ENCODE measurements at places on chromosomes 12 and 14.

- DNase-seq: peak; percentile 41
These were observed 103.3 kb upstream of the CCDC175 start for GRCh38 chr14:59679872-59680271.

DNA sequence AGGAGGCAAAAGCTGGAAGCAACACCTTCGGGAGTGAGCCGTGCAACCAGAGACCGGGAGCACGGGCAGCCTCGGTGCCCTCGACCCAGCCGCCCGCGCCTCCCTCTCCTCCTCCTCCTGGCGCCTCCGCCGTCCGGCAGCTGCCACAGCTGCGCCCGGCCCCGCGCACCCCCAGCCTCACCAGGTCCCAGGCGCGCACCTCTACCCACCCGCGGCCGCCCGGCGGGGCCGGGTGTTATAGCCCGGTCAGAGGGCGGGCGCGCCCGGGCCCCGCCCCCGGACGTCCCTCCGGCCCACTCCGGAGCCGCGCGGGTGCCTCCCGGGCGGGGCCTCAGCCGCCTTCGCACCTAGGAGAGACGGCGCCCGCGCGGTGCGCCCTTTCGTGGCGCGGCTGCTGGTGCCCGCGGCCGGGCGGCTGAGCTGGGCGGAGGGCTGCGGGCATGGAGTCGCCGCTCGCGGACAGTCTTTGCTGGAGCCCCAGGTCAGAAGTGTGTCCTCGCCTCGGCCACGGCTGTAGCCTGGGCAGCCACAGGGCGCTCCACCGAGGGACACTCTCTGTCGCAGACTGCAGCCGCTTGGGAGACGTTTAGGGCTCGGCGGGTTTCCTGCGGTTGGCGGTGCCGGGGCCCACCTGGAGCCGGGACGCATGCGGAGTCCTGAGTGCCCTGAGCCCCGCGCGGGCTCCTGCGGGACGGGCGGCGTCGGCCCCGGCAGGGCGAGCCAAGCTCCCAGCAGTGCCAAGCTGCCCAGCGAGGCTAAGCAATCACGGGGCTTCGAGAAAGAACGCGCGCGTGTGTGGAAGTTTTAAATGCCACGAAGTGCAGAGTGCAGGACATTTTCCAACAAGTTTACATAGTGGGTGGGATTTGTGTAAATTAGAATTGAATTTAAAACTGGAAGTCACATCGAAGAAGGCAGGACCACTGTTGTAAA lies at the start of gene CPM:
Gene CPM, minus strand, starts transcription at position 211 of the 933 bp plus-strand sequence. CDS start 334 bp downstream, outside the sequence.
- peak; percentile 58 for DNase-seq

DNA sequence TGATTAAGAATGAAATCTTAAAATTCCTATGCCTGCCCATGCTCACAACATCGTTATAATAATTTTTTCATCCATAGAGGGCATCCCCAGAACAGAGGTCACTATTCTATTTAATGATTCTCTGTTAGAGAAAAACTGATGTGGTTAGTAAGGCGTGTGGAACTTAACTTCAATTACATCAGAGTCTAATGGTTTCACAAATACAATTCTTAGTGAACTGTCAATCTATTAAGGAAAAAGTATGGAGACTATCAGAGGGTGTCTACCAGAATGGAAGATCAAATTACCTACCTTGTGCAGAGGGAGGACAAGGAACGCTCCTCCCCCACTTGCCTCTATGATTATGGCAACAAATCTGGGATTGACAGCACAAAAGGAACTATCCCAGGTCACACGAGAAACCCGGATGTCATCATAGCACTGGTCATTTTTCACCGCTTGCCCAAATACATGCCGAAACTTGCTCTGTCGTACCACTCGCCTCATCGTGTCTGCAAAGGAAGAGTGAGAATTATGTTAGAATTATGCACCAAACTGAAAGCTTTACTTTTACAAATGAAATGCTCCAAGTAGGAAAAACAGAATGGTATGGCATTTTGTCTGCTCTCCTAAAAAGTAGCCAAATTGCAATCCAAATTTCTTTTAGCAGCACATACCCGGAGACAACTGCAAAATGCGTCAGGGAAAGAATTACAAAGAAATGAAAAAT lies 30.3 kb downstream of the CORO1C start:
- DNase-seq: no peak

GRCh38 chr14:74501135-74501614 lies 7.6 kb downstream of the ISCA2 start:
- DNase-seq: peak; percentile 75

DNA sequence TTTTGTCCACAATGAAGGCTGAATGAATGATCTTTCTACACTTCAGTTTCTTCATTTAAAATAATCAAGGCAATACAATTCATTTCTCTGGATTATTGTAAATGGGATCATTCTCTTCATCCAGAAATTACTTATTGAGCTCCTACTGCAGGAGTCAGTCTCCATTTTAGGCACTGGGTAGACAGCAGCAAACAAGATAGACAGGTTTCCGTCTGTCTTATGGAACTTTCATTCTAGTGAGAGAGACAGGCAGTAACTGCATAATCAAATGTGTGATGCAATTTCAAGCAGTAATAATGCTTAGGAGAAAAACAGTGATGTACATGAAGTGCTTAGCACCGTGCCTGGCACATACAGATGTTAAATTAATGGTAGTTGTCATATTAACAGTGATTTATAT lies 118.9 kb downstream of the SUDS3 start:
- no peak for DNase-seq

DNA sequence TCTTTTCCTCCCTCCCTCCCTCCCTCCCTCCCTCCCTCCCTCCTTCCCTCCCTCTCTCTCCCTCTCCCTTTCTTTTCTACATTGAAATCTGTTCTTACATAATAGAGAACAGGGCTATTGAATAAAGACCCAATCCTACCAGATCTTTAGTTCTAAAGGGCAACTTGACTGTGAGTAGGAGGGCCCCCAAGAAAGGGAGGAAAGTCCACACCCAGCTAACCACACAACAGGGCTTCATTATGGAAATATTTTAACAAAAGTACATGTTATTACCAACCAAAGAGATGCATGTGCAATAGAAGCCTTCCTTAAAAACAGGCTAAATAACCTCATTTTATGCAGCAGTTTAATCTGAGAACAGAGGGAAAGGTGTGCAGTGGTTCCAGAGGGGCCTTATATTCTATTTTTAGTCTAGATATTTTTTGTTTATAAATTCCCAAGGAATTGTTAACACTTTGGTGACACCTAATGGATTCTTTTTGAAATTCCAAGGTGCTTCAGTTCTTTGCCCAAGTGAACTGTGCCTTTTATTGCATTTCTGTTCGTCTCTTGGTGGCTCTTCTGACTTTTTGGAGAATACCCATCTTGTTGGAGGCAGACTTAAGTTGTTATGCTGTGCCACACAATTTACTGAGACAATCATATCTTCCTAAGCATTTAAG lies 63.0 kb downstream of the GNS start:
- DNase-seq: peak; percentile 18

DNA sequence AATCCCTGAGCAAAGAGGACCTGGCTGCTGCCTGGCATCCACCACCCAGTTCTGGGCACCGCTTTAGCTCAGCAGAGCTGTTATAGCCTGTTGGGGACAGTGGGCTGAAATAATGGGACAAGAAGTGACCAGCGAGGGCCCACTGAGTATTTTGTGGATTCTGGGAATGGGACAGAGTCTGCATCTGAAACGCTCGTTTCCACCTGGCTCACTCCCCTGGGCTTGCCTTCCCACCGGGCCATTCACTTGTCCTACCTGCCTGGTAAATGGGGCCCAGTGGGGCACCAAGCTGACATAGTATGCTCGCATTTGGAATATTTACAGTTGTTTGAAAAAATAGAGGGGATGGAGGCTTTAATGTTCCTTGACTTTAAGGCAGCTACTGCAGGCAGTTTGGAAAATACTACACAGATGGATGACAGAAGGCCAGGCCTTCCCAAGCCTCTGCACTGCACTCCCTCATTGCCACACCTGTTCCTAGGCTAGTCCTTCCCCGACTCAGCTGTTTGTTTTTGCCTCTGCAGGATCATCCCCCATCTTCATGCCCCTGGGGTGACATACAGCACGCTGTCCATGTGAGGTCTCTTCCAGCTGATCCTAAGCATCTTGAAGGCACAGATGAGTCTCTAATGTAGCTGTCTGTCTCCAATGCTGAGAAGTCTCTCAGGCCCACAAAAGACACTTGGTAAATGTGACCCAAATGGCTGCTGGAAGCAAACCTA lies 61.3 kb upstream of the DICER1 start:
- no peak for DNase-seq

- DNase-seq: no peak
These were observed 25.8 kb downstream of the CFL2 start for GRCh38 chr14:34688470-34689206.

GRCh38 chr12:11105546-11105945 lies 13.4 kb upstream of the TAS2R43 start:
- DNase-seq: no peak

- no peak for DNase-seq
These were observed 32.8 kb downstream of the NOS1 start for GRCh38 chr12:117328556-117329100.

- DNase-seq: no peak
These were observed 11.6 kb downstream of the RNASE10 start for GRCh38 chr14:20516921-20517320.

DNA sequence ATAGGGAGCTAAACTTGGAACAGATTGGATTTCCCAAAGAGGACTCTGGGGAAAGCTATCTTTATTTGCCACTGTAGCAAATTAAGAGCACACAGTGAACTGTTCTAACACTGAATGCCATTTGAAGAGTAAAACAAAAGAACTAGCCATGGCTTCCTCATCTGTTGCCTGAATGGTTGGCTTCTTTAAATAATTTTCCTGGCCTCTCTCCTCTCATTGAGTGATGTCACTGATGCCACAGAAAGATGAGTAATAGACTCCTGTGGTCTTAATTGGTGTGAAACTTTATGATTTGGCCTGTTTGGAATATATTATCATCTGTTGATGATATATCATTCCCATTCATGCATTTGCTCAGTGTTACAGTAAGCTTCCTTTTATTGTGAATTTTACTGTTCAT lies 42.5 kb downstream of the WDR20 start:
- DNase-seq: no peak

- no peak for DNase-seq
These were observed 48.5 kb downstream of the JAG2 start for GRCh38 chr14:105120056-105120455.

DNA sequence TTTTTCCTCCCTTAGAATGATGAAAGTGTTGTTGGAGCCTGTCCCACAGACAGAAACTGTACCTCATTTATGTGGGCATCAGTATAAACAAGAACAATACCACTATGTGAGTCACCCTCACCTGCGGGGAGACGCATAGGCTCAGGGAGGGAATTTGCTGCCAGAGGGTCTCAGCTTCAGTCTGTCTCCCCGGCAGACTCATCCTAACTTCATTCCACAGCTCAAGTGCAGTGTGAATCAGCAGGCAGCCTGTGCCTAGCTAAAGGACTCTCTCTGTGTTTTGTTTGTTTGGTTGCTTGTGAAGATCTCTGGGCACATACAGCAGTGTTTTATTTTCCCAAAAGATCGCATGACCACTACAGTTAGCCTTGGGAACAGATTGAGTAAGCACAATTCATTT lies 98.9 kb downstream of the PRKCH start:
- no peak for DNase-seq

DNA sequence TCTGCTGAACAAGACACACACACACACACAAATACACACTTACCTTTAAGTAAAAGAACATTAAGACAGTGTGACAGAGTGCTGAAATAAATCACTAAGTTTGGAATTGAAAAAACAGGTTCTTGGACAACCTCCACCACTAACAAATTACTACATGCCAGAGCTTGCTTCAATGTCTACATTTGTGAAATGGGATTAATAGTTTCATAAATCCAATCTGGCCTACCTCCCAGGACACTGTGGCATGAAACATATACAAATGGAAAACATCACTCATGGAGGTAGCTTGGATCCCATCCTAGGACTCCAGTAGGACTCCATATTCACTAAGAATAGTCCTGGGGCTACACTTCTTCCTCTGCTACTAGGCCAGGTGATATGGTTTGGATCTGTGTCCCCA lies 8.2 kb upstream of the CCDC60 start:
- DNase-seq: no peak

DNA sequence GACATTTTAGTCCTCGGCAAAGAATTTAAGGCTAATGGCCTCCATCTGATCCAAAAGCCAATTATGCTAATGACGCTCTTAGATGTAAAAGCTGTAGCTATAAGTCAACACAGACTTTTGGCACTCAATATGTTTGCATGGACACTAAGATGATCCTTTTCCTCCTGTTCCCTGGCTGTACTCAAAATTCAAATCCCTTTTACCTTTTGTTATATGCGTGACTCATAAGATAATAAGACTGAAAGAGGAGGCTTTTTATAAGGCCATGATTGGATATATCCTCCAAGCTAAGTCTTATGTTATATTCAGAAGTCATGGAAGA lies 89.8 kb downstream of the PDZRN4 start:
- no peak for DNase-seq

DNA sequence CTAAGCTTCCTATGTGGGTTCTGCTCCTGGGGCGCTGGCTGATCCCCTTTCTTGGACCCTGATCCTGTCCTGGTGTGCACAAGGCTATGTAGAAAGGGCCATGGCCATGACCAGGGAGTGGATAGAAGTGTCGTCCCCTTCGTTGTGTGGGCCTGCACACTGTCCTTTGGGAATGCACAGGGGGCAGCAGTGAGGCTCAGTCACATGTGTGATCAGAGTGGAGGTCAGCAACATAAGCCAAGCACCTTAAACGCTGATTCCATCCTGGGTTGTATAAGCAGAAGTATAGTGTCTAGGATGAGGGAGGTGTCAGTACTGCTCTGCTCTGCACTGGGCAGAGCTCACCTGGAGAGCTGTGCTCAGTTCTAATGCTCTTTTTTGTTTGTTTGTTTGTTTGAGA lies 48.4 kb downstream of the ESRRB start:
- no peak for DNase-seq

GRCh38 chr14:42140001-42140400 lies 533.3 kb downstream of the LRFN5 start:
- DNase-seq: no peak

DNA sequence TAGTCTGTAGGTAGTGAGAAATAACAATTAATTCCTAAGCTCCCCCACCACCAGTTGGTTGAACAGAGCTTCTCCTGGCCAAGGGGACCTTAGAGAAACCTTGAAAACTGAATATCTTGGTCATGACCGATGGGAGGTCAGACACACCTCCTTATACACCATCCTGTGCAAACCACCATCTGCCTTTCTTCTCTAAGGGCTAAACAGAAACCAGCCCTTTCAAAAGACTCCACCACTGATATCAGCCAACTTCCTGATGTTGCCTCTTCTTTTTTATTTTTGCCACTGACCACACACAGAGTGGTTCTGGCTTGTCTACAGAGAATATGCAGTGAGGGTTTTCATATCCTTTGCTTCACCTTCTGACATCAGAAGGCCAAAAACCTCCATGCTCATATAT lies 977.7 kb upstream of the SEL1L start:
- DNase-seq: no peak

DNA sequence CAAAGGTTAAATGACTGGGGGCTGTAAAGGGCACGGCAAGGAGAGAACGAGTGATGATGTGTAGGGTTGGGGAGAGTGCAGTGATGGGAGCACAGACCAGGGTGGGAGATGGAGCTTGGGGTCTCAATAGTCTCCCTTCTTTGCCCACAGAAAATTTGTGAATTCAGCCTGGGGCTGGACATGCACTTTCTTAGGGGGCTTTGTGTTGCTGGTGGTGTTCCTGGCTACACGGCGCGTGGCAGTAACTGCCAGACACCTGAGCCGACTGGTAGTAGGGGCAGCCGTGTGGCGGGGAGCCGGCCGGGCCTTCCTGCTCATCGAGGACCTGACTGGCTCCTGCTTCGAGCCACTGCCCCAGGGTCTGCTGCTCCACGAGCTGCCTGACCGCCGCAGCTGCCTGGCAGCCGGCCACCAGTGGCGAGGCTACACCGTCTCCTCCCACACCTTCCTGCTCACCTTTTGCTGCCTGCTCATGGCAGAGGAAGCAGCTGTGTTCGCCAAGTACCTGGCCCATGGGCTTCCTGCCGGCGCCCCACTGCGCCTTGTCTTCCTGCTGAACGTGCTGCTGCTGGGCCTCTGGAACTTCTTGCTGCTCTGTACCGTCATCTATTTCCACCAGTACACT lies 1.7 kb downstream of the FITM1 start:
- DNase-seq: no peak

Measured in neuronal stem cell (in vitro differentiated cells).